ENCODE measurements at places on chromosomes 7 and 10.
A peak's percentile ranks its signal among the peaks of the same experiment; 100 is the strongest.

DNA sequence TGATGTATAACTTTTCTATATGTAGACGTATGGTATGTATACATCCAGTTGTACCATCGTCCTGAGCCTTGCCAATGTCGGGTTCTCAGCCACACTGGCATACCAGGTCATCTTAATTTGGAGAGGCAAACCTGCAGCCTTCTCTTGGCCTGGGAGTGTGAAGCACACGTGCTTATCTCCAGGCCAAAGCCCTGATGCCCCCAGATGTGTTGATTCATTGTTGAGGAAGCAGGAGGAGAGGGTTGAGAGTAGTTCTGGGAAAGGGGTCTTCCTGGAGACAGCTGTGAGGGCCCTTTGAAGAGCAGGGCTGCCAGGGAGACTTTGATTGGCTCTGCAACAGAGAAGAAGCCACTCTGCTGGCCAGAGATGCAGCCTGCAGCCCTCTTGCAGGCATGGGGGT is 155.6 kb downstream of the ARHGAP21 start:
- no peak for DNase-seq

DNA sequence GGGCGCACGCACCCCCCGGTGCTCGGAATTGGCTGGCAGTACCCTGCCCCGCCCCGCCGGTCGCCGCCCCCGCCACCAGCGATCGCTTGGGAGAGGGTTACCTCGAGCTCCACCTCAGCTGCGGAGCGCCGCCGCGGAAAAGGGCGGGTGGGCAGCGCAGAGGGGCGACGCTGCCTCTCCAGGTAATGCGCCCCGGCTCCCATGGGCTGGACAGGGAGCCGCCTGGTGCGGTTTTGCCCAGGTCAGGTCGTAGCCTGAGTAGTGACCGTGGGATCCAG is 1.3 kb downstream of the PFKFB3 start:
- no peak for DNase-seq

DNA sequence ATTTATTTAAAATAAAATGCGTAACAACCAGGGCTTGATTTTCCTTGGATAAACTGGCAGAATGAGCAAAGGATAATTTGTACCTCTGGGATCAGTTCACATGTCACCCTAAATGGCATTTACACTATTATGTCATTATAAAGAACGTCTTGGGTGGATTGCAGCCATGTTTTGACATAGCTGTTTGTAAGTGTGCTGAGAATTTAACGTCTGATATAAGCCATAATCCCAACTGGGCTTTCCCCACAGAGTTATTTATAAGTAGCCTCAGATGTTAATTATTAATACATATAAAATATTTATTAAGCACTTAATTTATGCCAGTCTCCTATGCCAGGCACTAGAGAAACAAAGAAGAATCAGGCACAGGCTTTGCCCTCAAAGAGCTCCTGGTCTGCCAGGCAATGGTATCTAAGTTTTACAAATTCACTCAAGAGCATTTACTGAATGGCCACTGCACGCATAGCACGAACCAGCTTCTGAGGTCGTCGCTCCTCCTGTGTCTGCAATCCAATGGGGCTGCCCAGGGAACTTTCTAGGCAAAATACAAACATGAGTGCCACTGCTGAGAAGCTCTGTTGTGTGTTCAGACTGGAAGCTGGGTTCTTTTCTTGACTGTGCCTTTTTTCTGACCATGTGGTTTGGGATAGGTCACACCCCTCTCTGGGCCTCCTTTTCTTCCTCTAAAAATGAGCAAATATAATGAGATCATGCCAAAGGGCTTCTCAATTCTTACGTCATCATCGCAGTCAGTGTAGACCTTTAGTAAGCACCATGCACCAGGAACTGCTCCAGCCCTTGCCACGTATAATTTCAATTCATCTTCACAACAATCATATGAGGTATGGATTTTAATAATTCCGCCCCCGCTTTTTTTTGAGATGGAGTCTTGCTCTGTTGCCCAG is 11.3 kb upstream of the CTBP2 start:
- no peak for DNase-seq

DNA sequence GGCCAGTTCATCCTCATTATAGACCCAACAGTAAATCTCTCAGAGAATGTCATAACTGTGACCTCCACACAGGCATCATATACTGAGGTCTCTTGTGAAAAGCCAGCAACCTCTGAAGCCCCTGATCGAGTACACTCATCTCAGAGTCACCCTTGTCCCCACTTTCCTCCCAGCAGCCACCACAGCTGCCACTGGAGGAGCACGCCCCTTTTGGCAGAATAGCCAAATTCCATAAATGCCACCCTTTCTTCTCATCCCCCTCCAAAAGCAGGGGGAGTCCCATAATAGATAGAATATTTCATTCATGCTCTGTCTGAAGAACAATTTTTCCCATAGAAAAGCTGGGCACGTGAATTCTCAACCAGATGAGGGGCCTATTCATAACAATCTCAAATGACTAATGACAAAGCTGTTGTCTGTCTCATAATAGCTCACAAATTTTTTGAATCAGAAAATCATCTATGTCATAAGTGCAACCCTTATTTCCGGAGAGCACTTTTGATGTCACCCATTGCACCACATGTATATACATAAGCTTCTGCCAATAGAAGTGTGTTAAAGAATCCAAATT is 47.4 kb downstream of the SGMS1 start:
- DNase-seq: no peak

GRCh38 chr10:98627711-98628110 is 181.0 kb upstream of the HPS1 start:
- DNase-seq: no peak

GRCh38 chr10:30974355-30974754 is 57.3 kb downstream of the ZNF438 start:
- DNase-seq: no peak

GRCh38 chr10:112379635-112380296 is 5.8 kb downstream of the ACSL5 start:
- peak; percentile 57 for DNase-seq

DNA sequence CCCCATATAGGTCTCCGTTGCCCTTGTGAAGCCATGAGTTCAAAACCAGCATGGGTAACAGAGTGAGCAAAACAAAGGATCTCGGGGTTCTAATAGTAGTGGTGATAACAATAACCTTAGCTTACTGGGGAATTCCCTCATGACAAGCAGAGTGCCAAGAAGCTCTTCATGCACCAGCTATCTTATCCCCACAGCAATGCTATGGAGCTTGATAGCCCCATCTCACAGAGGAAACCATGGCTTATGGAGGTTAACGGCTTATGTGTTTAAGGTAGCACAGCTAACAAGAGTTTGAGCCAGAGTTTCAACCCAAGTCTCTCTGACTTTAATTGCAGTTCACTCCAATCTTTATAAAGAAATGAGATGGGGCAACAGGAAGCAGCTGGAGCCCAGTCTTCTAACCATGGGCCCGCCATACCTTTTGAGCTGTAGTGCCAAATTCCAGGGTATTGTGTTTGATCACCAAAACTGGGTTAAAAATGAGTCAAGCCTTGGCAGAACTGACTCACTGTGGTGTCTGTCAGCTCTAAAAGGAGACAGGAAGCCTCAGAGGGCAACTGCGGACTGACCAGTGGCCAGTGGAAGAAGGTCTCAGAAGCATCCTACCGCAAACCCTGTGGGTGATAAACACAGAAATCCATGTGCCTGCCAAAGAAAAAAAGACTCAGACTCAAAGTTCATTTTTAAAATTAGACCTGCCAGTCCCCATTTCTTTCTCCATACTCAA is 16.5 kb upstream of the PLAU start:
- DNase-seq: no peak

DNA sequence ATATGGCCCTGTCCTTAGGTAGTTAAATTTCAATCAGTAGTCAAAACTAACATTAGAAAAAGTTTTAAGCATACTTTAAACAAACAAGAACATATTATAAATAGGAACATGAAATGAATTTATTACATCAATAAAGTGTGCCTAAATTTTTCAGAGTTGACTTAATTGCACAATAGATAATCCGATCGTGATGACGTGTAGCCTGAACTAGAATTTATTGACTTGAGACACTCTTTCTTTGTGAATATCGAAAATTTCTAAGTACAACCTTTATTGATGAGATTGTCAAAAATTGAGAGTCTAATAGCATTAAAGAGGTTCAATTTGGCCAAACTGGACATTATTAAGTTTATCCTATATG is 56.0 kb downstream of the CALD1 start:
- DNase-seq: no peak

- no peak for DNase-seq
Measured at GRCh38 chr10:15096661-15097010, 519 bp upstream of the RPP38 start.

- no peak for DNase-seq
Measured at GRCh38 chr7:70322856-70323255, 724.6 kb downstream of the AUTS2 start.

- DNase-seq: no peak
Measured at GRCh38 chr10:104218751-104219150, 13.4 kb downstream of the CFAP43 start.

GRCh38 chr7:100943693-100944092 is 5.6 kb upstream of the MUC3A start:
- DNase-seq: no peak

GRCh38 chr7:111459757-111460280 is 102.5 kb downstream of the IMMP2L start:
- no peak for DNase-seq

GRCh38 chr10:71547876-71548846 is 151.4 kb downstream of the CDH23 start:
- no peak for DNase-seq

DNA sequence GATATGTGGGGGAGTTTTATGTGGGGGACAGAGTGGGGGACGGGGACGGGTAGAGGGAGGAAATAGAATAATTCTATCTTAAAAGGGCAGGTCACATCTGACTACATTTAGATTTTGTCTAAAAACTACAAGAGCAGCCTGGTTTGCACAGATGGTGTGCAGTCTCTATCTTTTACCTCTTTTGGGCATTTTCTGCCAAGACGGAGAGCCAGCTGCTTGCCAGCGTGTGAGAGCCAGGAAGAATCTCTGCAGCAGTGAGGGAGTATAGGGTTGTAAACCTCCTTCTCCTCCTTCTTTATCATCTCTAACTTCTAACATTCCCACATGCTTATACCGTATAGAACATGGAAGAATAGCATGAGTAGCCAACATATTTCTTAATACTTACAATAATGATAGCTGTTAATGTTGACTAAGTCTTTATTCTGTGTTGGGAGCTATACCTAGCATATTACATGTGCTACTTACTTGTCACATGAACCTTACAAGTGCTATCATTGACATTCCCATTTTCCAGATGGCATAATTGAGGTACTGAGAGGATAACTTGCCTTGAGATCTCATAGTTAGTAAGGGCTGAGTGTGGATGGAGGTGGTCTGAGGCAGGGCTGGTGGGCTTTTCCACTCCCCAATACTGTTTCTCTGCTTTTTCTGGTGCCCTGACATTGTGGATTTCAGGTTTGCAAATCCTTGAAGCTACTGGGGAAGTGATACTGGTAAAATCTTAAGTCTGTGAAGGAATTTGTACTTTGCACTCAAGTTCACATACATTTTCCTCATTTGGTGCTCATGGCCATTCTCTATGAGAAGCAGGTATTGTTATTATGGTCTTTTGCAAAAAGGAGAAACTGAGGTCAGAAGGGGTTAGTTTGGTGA is 1.1 kb downstream of the ENTPD1 start:
- DNase-seq: no peak

GRCh38 chr10:102240467-102241031 is 763 bp downstream of the PITX3 start:
- no peak for DNase-seq

- DNase-seq: no peak
Measured at GRCh38 chr10:50392966-50393718, 141.8 kb upstream of the ASAH2 start.

DNA sequence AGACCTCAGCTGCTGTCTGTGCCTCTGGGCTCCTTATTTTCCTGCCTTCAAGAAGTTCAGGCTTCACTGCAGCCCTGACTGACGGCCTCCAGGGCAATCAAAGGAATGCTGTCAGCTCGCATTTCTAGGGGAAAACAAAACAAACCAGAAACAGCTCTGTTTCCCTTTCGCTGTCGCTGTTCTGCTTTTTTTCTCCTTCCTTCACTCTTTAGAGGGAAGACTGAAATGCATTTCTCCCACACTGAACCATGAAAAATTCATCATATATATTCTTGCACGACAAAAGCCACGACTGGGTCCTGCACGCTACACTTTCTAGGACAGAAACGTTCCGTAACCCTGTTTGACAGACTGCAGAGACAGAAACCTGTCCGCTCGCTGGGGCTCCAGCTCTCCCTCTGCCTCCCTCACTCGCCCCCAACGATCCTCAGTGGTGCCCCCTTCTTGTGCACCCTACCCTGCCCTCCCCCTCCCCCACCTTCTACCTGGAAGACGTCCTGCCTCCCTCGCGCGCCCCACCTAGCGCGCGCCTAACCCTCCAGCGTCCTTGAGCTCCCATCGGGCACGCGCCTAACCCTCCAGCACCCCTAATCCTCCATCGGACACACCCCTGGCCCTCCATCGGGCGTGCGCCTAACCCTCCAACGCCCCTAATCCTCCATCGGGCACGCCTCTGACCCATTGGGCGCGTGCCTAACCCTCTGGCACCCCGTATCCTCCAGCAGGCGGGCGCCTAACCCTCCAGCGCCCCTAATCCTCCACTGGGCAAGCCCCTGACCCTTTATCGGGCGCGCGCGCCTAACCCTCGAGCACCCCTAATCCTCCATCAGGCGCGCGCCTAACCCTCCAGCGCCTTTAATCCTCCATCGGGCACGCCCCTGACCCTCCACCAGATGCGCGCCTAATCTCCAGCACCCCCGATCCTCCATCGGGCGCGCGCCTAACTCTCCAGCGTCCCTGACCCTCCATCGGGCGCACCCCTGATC is 37.1 kb downstream of the SVOPL start:
- no peak for DNase-seq

DNA sequence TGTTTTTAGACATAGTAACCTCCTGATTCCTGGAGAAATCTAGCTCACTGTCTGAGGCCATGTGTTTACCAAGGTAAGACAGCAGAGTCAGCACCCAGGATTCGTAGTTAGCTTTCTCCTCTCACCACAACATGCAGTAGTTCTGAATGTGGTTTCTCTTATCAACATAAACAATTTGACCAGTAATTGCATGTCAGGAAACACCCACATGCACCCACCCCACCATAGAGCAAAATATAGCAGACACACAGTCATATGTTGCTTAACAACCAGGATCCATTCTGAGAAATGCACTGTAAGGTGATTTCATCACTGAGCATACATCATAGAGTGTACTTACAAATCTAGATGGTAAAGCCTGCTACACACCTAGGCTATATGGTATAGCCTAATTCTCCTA is 1004.0 kb downstream of the ANKRD7 start:
- DNase-seq: no peak

Data from HS-5 (cell line).